MG63 (cell line): ENCODE measurements at places on chromosomes 7 and 10.

DNA sequence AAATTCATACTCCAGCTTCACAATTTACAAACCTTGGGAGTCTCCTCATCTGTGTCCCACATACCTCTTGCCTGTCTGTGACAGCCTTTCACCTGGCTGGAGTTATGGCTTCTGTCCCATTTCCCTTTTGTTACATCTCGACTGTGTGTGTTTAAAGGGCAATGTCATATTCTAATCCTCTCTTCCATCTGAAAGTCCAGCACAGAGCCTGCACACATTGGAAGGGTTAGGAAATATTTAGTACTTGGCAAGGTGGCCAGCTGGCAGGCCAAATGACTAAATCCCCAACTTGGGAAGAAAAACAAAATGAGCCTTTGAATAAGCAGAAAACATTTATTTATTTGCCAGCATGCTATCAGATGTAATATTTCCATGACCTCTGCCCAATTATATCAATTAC is 120.1 kb upstream of the STK17A start:
- peak; percentile 61 for DNase-seq

- peak; percentile 65 for DNase-seq
Observed at GRCh38 chr7:155291045-155291530, 6.6 kb upstream of the INSIG1 start.

- no peak for DNase-seq
Observed at GRCh38 chr7:227926-228325, 35.6 kb downstream of the FAM20C start.

DNA sequence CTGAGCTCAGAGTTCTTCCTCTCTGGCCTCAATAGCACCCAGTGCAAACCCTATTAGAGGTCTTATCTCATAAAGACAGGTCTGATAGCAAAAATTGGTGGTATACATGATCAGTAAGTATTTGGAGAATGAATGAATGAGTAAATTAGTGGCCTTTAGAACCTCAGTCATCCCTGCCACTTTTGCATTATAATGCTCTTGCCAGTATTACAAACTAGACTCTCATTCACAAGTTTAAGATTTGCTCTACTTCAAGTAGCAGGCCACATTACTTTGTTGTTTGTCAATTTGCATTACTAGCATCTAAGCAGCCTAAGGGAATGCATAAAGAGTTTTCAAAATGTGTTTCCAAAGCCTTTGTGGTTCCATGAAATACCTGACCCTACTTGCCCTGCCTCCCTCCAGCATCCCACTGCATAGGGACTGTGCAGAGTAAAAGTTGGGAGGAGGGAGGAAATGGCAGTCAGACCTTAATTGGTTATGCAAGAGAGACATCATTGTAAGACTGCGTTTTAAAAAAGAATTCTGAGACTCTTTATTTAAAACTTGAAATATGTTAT is 21.3 kb downstream of the TSPAN12 start:
- DNase-seq, result no peak

- DNase-seq, result no peak
Observed at GRCh38 chr7:138032186-138032585, 30.3 kb upstream of the CREB3L2 start.

DNA sequence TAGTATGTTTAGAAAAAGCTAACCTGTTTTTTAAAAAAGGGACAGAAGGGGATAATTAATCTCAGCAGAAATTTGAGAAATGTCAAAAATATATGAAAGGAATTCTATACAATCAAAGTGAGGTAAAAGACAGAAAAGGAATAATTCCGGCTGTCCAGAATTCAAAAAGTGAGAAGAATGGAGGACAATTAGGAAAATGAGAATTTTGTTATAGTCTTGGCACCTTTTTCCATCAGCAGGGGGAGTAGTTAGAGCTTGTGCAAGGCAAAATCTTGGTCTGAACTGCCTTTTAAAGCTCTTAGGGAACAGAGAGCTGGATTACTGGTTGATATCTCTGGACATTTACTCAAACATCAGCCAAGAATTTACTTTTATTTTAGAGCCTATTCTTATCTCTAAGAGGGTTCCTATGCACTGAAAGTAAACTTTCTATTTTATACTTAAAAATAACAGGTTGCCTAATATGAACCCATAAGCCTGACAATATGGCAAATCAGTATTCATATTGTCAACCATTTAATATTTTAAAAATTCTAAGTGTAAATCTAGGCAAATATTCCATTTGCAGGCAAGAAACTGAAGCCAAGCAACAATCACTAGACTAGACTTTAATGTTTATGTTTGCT is 185.6 kb downstream of the ANK3 start:
- DNase-seq, result no peak
